ENCODE measurements at places on chromosomes 11 and 22. TPM values are rescaled to one million over a fixed set of nuclear protein-coding genes. Genes with fewer than 3 reads are reported as not detected.
A peak's percentile ranks its signal among the peaks of the same experiment; 100 is the strongest.

GRCh38 chr22:39454385-39454871 is 2.4 kb upstream of the MGAT3 start:
- H3K27ac ChIP-seq: no peak overlapping the region
- no peaks in the 10 kb centered on the region for H3K36me3 ChIP-seq
- no peak overlapping the region for H3K4me3 ChIP-seq

- H3K36me3 ChIP-seq: peaks cover 10% of the 10 kb centered on the region
- DNase-seq: no peak
- H3K4me1 ChIP-seq: no peaks in the 10 kb centered on the region
- H3K27me3 ChIP-seq: no peaks in the 10 kb centered on the region
Observed at GRCh38 chr11:74185695-74186094, 14.6 kb downstream of the PPME1 start.

DNA sequence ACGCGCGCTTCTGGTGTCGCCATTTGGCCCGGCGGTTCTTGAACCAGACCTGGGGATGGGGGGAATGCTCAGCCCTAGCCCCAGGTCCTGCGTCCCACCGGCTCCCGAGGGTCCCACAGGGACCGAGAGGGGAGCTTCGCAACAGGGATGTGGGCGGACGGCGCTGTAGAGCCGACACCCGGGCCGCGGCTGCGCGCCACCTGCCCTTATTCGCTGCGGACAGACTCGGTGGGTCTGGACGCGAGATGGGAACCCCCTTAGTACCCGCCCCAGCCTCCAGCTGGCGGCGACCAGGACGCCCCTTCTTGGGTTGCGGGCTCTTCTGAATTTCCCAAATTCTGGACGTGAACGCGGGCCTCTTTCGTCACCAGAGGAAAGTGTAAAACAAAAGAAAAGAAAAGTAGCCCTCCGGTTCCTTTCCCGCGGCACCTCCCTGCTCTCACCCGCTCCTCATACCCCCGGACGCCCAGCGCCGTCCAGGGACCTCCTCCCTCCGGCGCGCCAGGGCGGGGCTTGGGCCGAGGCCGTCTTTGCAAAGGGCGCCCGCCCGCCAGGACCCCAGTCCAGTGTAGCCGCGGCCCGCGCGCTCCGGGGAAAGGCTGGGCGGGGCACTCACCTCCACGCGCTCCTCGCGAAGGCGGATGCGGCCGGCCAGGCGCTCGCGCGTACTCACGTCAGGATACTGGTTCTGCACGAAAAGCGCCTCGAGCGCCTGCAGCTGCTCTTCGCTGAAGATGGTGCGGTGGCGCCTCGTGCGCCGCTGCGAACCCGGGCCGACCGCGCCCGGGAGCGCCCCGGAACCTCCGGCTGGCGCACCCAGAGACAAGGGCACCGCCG is 827 bp downstream of the GSC2 start:
- H3K4me3 ChIP-seq: peak overlapping the region; percentile 41
- H3K4me1 ChIP-seq: peaks cover 9% of the 10 kb centered on the region
- peaks cover 19% of the 10 kb centered on the region for H3K27me3 ChIP-seq
- DNase-seq: no peak
- H3K36me3 ChIP-seq: no peaks in the 10 kb centered on the region
- H3K27ac ChIP-seq: no peak overlapping the region

- peak; percentile 72 for DNase-seq
- H3K27me3 ChIP-seq: no peaks in the 10 kb centered on the region
- H3K4me1 ChIP-seq: peaks cover 4% of the 10 kb centered on the region
Observed at GRCh38 chr11:60193687-60194433, 11.0 kb upstream of the MS4A6A start.

- H3K36me3 ChIP-seq: peaks cover 6% of the 10 kb centered on the region
- DNase-seq: no peak
- no peak overlapping the region for H3K4me3 ChIP-seq
Observed at GRCh38 chr11:72719551-72719950, 32.7 kb downstream of the ARAP1 start.

GRCh38 chr22:35467681-35468434 is 67.9 kb downstream of the MCM5 start:
- H3K27ac ChIP-seq: peak overlapping the region; percentile 81
- DNase-seq: peak; percentile 80
- H3K4me3 ChIP-seq: no peak overlapping the region

GRCh38 chr22:29954203-29954855 is 71.4 kb downstream of the MTMR3 start:
- H3K36me3 ChIP-seq: no peaks in the 10 kb centered on the region
- H3K27ac ChIP-seq: no peak overlapping the region
- H3K27me3 ChIP-seq: no peaks in the 10 kb centered on the region
- DNase-seq: no peak
- no peak overlapping the region for H3K4me3 ChIP-seq

DNA sequence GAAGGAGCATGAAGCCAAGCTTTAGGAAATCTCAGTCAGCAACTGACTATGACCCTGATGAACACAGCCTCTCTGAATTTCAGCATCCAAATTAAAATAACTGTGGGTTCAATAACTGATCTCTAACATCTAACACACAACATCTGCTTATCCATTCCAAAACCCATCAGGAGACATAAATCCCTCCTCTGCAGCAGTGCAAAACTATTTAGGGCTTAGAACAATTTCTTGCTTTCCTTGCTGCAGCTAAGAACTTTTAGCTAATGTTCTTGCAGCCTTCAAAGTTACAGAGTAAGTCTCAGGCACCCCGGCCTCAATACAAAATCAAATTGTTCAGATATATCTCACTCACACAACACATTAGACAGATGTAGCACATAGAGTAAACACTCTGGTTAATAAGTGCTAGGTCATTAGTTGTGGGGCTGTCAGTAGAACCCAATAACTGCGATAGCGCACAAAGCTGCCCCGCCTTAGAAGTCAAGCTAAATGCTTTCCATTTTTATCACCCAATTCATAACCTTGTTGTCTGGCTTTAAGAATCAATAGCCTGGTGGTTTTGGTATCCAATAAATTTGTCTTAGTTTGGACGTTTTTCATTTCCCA is 139.6 kb downstream of the LARGE1 start:
- H3K36me3 ChIP-seq: no peaks in the 10 kb centered on the region
- no peaks in the 10 kb centered on the region for H3K27me3 ChIP-seq
- H3K4me1 ChIP-seq: peaks cover 33% of the 10 kb centered on the region
- peak overlapping the region; percentile 87 for H3K27ac ChIP-seq
- H3K4me3 ChIP-seq: no peak overlapping the region

GRCh38 chr11:85685125-85685819 is 723 bp downstream of the CCDC89 start:
- peak overlapping the region; percentile 22 for H3K4me3 ChIP-seq
- no peaks in the 10 kb centered on the region for H3K27me3 ChIP-seq
- H3K36me3 ChIP-seq: no peaks in the 10 kb centered on the region
- peaks cover 34% of the 10 kb centered on the region for H3K4me1 ChIP-seq
- peak overlapping the region; percentile 56 for H3K27ac ChIP-seq

DNA sequence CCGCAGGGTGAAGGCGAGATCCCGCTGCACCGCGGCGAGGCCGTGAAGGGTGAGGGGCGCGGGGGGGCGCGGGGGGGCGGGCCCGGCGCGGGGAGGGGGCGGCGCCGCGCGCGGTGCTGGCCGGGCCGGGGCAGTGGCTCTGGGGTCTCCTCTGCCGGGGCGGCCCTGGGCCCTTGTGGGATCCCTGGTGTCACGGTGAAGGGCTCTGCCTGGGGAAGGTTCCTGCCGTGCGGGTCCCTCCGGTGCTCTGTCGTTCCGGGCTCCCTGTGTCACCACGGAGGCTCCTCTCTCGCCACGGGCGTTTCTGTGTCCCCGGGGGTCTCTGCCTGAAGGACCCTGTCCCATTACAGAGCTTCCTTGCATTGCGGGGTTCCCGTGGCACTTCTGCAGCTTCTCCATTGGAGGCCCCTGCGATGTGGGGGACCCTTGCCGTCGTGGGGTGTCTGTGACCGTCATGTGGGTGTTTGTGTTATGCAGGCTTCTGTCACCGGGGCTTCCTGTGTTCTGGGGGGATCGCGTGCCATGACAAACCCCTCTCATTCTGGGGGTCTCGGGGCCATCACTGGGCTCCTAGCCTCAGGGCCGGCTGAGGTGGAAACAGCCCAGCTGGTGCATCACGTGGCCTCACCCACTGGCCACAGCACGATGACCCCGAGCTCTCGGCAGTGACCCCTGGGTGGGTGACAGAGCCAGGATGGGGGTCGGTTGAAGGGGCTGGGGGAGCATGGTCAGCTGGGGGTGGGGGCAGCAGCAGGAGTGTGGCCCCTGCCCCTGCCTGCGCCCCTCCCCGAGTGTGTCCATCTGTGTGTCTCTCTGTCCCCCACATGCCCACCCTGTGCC is 25.3 kb downstream of the SHANK3 start:
- no peaks in the 10 kb centered on the region for H3K36me3 ChIP-seq
- H3K4me1 ChIP-seq: peaks cover 34% of the 10 kb centered on the region
- DNase-seq: no peak

GRCh38 chr22:38874529-38875222 is 2.7 kb upstream of the CBX6 start:
- no peak overlapping the region for H3K4me3 ChIP-seq
- peaks cover 3% of the 10 kb centered on the region for H3K36me3 ChIP-seq
- H3K4me1 ChIP-seq: peaks cover 26% of the 10 kb centered on the region
- DNase-seq: peak; percentile 52
- no peak overlapping the region for H3K27ac ChIP-seq
- H3K27me3 ChIP-seq: no peaks in the 10 kb centered on the region

GRCh38 chr22:39457556-39458443 is 988 bp downstream of the MGAT3 start:
- peak overlapping the region; percentile 78 for H3K27ac ChIP-seq
- H3K4me1 ChIP-seq: peaks cover 8% of the 10 kb centered on the region
- H3K27me3 ChIP-seq: no peaks in the 10 kb centered on the region
- no peaks in the 10 kb centered on the region for H3K36me3 ChIP-seq
- peak overlapping the region; percentile 56 for H3K4me3 ChIP-seq

DNA sequence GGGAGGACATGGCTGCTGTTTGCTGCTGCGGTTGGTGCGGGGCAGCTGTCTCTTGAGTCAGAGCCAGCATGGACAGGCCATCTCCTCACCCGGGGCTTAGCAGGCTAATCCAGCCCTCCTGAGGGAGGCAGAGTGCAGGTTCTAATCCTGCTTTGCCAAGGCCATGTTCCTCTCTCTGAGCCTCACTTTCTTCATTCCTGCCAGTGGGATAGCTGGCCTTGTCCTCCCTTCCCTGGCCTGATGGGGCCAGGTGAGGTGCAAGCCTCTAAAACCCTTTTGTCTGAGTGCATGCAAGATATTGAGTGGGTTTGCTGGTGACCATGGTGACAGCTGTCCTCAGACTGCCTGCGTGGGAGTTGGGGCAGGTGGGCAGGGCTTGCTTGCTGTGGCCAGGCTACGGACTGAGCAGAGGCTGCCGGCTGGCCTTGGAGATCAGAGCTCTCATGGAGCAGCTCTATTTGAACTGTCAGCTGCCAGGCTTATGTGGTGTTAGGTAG is 3.6 kb downstream of the USP35 start:
- no peaks in the 10 kb centered on the region for H3K27me3 ChIP-seq
- no peaks in the 10 kb centered on the region for H3K36me3 ChIP-seq
- no peak overlapping the region for H3K4me3 ChIP-seq
- no peak for DNase-seq

DNA sequence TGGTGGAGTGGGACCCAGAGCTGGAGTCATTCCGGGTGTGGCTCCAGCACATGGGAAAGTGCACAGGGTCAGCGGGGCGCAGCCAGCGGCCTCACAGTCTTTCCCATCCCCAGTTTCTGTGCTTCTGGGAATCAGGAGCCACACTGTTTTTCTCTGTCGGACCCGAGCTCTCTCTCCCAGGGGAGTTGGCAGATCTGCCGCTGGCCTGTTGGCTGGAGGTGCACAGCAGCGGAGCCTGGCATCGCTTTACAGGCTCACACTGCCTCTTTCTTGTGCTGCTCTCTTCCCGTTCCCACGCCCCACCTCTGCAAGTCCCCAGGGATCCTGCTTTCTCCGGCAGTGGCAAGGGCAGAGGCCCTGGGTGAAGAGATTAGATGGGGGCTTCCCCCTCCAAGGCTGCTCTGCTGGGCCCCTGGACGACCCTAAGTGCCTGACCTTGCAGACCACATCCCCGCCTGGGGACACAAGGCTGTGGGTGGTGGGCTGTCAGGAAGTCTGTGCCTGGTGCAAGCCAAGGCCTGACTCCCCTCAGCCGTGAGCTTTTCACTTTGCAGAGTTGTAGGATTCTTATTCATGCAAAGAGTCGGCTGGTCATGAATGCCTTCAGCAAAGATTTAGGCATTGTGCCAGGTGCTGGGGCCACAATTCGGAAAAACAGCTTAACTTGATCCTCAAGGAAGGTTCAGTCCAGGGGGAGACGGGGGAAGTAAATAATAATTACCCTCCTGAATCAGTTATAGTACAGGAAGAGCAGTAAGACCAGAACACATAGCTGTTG is 116.3 kb downstream of the TIMP3 start:
- no peak for DNase-seq
- no peaks in the 10 kb centered on the region for H3K27me3 ChIP-seq
- H3K4me1 ChIP-seq: peaks cover 25% of the 10 kb centered on the region
- H3K27ac ChIP-seq: no peak overlapping the region
- H3K36me3 ChIP-seq: no peaks in the 10 kb centered on the region
- no peak overlapping the region for H3K4me3 ChIP-seq

- H3K36me3 ChIP-seq: peaks cover under 1% of the 10 kb centered on the region
- DNase-seq: no peak
- H3K27ac ChIP-seq: no peak overlapping the region
Observed at GRCh38 chr11:87081358-87081757, 43.6 kb downstream of the TMEM135 start.

DNA sequence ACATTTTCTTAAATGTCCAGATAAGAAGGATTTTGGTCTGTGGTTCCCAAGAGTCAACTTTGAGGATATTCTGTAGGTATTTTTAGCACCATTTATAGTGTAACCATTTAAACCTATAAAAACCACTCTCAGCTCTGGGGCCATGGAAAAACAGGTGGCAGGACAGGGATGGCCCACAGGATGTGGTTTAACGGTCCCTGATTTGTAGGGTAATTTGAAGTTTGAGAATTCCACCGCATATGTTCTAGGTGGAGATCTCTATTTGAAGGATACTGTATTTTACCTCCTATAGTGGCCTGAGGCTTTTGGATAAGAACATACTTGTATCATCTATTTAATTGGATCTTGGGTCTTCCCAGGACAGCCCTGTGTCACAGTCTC is 62.4 kb upstream of the IGLL5 start:
- no peak overlapping the region for H3K27ac ChIP-seq
- no peak for DNase-seq
- no peaks in the 10 kb centered on the region for H3K27me3 ChIP-seq

- no peaks in the 10 kb centered on the region for H3K27me3 ChIP-seq
- H3K4me1 ChIP-seq: no peaks in the 10 kb centered on the region
- DNase-seq: no peak
- H3K4me3 ChIP-seq: no peak overlapping the region
Observed at GRCh38 chr22:33300165-33300564, 242.0 kb upstream of the SYN3 start.

MRGPRF gene
- total RNA-seq: 10.8 TPM

KCNJ11 gene
- 19.5 TPM for total RNA-seq

PATE2 gene
- not detected for total RNA-seq

SNX32 gene
- total RNA-seq: 0.20 TPM

FGF19 gene
- not detected for total RNA-seq

VSIG10L2 gene
- total RNA-seq: not detected

Measured in right atrium auricular region (tissue), 2 donors.